ENCODE measurements at places on chromosomes 7 and 10. TPM values are rescaled to one million over a fixed set of nuclear protein-coding genes. Genes with fewer than 3 reads are reported as not detected.

CH25H gene
- 7.8 TPM for total RNA-seq

CHN2 gene
- total RNA-seq: 14.4 TPM

ANKRD2 gene
- 0.98 TPM for total RNA-seq

UPK3BL1 gene
- total RNA-seq: 39.4 TPM

ZDHHC4 gene
- 54.8 TPM for total RNA-seq

MKX gene
- total RNA-seq: 1.7 TPM

GDF10 gene
- total RNA-seq: 16.8 TPM

CUZD1 gene
- total RNA-seq: 0.78 TPM

NANOS1 gene
- total RNA-seq: 2.9 TPM

ARID5B gene
- 34.1 TPM for total RNA-seq

EGR2 gene
- total RNA-seq: 41.4 TPM

DDIT4 gene
- 200 TPM for total RNA-seq

DAGLB gene
- total RNA-seq: 34.7 TPM

C10orf62 gene
- not detected for total RNA-seq

CPA1 gene
- not detected for total RNA-seq

TDRD1 gene
- total RNA-seq: 0.14 TPM

CDCA7L gene
- total RNA-seq: 41.2 TPM

HMX2 gene
- total RNA-seq: not detected
